ENCODE measurements at places on chromosomes 3 and 15.
A peak's percentile ranks its signal among the peaks of the same experiment; 100 is the strongest.

DNA sequence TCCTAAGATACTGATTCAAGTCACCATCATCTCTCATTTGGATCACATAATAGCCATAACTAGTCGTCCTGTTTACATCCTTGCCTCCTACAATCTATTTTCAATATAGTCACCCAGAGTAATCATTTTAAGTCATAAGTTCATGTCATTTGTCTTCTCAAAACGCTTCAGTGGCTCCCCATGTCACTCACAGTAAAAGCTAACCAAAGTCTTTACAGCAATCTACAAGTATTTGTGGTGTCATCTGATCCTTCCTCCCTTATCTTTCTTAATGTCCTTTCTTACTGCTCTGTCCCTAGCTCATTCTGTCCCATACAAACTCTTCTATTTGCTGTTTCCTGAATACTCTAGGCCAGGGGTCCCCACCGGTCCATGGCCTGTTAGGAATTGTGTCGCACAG lies 28.8 kb downstream of the GBE1 start:
- DNase-seq, result no peak

DNA sequence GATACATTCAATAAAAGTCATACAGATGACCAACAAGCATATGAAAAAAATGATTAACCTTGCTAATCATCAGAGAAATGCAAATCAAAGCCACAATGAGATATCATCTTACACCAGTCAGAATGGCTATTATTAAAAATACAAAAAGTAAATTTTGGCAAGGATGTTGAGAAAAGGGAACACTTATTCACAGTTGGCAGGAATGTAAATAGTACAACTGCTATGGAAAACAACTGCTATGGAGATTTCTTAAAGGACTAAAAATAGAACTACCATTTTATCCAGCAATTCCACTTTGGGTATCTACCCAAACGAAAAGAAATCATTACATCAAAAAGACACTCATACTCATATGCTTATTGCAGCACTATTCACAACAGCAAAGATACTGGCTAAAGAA lies 1121.8 kb downstream of the TBL1XR1 start:
- no peak for DNase-seq

DNA sequence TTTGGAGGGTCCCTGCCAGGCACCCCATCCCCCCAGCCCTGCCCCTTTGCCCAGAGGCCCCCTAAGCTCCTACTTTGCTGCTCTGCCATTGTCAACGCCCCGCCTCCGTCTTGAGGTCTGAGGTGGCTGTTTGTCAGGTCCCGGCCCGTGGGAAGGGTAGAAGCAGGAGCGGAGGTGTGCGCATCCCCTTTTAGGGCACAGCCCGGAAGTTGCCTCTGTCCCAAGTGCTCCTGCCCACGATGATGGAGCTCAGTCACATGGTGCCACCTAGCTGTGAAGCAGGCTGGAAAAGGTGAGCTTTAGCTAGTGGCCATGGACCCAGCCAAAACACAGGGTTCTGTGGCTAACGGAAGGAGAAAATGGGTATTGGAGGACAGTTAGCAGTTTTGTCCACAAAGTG lies 28.5 kb upstream of the LCTL start:
- DNase-seq, result no peak

- no peak for DNase-seq
These were observed 23.5 kb downstream of the KLHL25 start for GRCh38 chr15:85771271-85771670.

DNA sequence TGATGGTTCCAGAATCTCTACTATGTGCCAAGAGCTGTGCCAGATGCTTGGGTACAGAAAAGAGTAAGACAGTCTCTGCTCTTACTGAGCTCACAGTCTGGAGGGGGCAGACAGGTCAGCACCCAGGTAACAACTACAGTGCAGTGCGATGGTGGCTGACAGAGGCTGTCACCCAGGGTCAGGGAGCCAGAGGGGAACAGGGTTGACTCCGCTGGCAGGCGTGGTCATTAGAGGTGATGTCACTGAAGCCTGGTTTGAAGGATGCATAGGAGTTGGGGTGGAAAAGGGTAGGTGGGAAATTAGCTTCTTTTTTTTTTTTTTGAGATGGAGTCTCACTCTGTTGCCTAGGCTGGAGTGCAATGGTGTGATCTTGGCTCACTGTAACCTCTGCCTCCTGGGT lies 31.5 kb downstream of the GNB5 start:
- no peak for DNase-seq

GRCh38 chr3:61965770-61966131 lies 404.4 kb downstream of the PTPRG start:
- DNase-seq, result no peak

- no peak for DNase-seq
These were observed 54.0 kb downstream of the KCNH8 start for GRCh38 chr3:19202303-19202702.

GRCh38 chr3:55682461-55682860 lies 195.4 kb upstream of the WNT5A start:
- no peak for DNase-seq

- DNase-seq, result no peak
These were observed 515.3 kb downstream of the SOX2 start for GRCh38 chr3:182226995-182227394.

DNA sequence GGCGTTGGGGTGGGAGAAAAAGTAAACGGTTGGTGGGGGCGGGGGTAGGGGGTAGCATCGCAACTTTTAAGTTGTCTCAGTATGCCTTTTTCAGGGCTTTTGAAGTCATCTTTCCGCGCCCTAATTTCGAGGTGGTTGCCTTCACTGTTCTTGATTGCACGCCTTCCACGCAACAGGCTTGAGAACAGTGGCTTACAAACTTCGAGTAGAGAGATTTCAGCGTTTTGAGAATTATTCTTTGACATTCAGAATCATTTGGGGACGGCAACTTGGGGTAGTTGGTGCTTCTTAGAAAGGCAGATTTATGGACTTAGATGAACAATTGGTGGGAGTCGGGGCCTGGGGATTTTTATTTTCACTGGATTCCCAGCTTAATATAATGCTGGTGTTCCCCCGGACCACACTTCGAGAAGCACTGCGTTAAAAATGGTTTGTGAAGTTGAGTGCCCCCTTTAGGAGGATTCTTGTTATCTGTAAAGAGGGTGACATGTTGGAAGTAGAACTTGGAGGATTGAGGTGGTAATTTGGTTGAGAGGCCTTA lies 880 bp downstream of the PPP4R2 start:
- peak; percentile 75 for DNase-seq

DNA sequence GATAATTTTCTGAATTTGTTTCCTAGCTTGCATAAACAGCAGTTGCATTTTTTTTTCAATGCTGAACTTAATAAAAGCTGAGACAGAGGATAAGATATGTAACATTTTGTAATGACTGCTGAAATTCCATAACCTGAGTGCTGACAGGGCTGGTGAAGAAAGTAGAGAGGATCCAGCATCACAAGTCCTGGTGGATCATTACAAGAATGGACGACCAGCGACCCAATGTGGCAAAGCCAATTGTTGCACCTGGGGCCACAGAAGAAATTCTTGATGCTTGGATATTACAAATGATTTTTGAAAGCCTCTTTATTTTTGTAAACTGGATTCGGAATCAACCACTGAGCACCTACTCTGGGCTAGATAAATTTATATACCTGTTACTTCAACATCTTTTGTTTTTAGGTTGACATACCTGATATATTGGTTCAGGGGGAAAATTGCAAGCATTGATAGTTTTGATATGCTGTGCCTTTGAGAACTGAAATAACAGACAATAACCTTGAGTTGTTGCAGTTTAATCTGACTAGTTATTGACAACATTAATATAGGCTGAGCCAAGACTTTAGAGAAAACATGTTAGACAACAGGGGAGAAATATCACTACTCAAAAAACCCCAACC lies 3.9 kb upstream of the ACTL6A start:
- DNase-seq, result peak; percentile 81

DNA sequence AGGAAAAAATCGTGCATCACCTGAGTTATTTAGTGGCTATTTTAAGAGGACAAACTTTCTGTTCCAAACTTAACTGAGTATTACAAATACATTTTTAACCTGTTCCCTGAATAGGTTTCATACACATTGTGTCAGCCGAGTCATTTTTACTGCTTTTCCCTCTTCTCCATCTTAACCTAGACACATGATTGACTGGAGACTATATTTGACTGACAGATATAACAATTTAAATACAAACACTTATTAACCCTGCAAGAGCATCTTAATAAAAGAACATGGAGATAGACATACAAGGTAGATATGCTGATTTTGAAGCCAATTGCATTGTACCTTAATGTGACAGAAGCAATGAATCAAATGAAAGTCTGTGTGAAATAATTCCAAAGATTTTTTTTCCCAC lies 810.5 kb upstream of the ARPP21 start:
- DNase-seq, result no peak

GRCh38 chr3:129305592-129306091 lies 27.0 kb downstream of the HMCES start:
- DNase-seq, result peak; percentile 94

- no peak for DNase-seq
These were observed 221.4 kb downstream of the FAM43A start for GRCh38 chr3:194906970-194907629.

- no peak for DNase-seq
These were observed 226.4 kb upstream of the CTDSPL start for GRCh38 chr3:37635251-37635650.

- peak; percentile 71 for DNase-seq
These were observed 29.7 kb downstream of the TCF12 start for GRCh38 chr15:56948000-56948763.

DNA sequence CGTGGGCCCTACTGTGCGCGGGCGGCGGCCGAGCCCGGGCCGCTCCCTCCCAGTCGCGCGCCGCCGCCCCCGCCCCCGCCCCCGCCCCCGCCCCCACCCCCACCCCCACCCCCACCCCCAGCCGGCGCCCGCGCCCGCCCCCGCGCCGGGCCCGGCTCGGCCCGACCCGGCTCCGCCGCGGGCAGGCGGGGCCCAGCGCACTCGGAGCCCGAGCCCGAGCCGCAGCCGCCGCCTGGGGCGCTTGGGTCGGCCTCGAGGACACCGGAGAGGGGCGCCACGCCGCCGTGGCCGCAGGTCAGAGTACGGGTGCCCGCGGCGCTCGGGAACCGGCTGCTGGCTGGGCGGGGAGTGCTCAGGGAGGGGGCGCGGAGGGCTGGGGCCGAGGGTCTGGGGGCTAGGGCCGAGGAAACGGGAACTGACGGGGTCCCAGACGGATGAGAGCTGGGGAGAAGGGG lies 1.1 kb upstream of the PPARG start:
- peak; percentile 41 for DNase-seq

DNA sequence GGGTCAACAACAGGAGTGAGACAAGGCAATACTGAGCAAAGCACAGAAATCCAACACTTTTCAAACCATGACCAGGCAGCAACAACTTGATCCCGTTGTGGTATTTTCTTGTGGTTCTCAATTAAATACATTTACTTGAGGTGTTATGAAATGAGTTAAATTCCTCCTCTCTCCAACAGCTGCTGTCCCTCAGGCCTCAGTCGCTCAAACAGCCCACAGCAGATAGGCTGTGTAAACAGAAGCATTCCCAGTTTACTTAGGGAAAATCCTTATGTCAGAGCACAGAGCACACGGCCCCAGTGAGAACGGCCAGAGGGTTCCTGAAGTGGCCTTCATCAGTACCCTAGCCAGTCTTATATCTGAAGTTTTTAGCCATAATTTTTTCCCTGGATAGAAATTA lies 359.9 kb downstream of the AGBL1 start:
- no peak for DNase-seq

- DNase-seq, result no peak
These were observed 11.4 kb upstream of the SLC9A9 start for GRCh38 chr3:143859465-143860203.

- DNase-seq, result peak; percentile 17
These were observed 29.5 kb downstream of the LINS1 start for GRCh38 chr15:100572362-100572983.

GRCh38 chr3:125357032-125357658 lies 18.0 kb downstream of the ZNF148 start:
- peak; percentile 47 for DNase-seq

- peak; percentile 60 for DNase-seq
These were observed 7.0 kb upstream of the CD276 start for GRCh38 chr15:73677146-73677607.

- DNase-seq, result peak; percentile 87
These were observed 20.6 kb upstream of the USP3 start for GRCh38 chr15:63483521-63484371.

GRCh38 chr3:10817506-10817905 lies 1.5 kb downstream of the SLC6A11 start:
- DNase-seq, result no peak

- no peak for DNase-seq
These were observed 149.9 kb downstream of the LPP start for GRCh38 chr3:188303823-188304222.

GRCh38 chr3:27521179-27521871 lies 37.1 kb upstream of the SLC4A7 start:
- peak; percentile 98 for DNase-seq

DNA sequence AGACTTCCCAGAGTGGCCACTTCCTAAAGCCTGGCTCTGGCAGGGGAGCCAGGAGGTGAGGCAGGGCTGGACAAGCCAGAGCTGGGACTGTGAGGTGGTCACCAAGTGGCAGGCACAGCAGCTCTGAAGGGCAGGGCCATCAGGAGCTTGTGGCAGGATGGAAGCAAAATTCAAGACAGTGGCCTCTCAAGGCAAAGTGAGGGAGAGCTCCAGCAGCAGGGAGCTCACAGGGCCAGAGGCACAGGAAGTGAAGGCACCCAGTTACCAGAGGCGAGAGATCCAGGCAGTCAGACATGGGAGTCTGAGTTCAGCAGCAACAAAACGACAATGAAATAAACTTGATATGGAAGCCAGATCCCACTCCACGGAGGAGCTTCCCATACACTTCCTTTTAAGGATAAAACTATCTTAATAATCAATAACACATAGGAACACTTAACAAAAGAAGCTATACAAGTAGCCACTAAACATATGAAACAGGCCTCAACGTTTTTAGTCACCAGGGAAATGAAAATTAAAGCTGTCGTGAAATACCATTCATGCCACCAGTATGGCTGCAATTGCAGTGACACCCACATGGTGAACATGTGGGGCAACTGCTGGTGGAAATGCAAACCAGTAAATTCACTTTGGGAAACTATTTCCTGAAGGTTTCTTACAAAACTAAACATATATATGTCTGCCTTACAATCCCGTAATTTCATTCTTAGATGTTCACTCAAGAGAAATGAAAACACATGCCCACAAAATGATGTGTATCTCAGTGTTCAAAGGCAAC lies 35.4 kb upstream of the TMEM158 start:
- DNase-seq, result no peak

DNA sequence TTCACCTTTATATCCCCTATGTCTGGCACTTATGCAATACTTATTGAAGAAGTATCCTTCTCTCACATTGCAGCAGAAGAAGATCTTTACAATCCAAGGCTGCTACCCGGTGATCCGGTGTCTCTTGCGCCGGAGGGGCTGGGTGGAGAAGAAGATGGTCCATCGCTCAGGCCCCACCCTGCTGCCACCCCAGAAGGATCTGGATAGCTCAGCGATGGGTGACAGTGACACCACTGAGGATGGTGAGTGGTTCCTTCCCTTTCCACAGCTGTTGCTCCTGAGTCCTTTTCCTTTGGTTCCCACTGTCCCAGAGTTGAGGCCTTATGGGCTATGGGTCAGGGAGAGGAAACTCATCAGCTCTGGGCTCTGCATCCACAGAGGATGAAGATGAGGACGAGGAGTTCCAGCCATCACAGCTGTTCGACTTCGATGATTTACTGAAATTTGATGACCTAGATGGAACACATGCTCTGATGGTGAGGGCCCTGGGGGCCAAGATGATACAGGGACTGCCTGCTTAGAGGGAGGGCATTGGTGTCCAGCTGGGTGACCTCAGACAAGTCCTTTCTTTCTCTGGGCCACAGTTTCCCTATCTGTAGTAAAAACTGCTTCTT lies 2.9 kb downstream of the TTLL3 start:
- no peak for DNase-seq

All from iris pigment epithelial cell (primary cell).